ENCODE measurements at places on chromosomes 7 and 10.

GRCh38 chr10:4514445-4515108 is 311.4 kb upstream of the AKR1E2 start:
- DNase-seq: no peak

DNA sequence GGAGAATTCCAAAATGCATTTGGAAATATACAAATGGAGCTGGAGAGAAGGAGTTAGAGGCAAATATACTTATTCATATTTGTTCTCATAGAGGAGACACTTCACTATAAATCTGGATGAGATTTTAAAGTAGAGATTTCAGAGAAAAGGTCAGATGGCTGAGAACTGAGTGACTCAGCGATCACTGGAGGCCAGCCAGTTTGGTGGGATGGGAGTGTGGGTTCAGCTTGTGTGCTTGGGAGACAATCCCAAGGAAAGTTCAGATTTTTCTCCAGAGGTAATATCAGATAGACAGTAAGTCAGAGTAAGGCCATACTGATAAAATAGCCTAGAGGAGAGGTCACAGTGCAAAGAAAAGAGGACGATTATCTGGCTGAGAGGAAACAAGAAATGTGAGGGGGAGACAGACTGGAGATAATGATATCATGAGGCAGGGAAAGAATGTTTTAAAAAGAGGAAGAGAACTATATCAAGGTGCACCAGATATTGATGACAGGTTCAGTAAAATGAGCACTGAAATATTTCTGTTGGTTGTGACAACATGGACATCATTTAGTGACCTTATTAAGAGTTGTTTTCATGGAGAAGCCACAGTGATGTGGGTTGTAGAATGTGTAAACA is 67.0 kb downstream of the MDFIC start:
- DNase-seq: no peak

- DNase-seq: no peak
These were observed 27.5 kb downstream of the LRGUK start for GRCh38 chr7:134154581-134155130.

GRCh38 chr10:98611436-98611835 is 164.7 kb upstream of the HPS1 start:
- no peak for DNase-seq

- no peak for DNase-seq
These were observed 26.4 kb downstream of the C10orf71 start for GRCh38 chr10:49325131-49325915.

- no peak for DNase-seq
These were observed 7.9 kb upstream of the NKX2-3 start for GRCh38 chr10:99524736-99525380.

DNA sequence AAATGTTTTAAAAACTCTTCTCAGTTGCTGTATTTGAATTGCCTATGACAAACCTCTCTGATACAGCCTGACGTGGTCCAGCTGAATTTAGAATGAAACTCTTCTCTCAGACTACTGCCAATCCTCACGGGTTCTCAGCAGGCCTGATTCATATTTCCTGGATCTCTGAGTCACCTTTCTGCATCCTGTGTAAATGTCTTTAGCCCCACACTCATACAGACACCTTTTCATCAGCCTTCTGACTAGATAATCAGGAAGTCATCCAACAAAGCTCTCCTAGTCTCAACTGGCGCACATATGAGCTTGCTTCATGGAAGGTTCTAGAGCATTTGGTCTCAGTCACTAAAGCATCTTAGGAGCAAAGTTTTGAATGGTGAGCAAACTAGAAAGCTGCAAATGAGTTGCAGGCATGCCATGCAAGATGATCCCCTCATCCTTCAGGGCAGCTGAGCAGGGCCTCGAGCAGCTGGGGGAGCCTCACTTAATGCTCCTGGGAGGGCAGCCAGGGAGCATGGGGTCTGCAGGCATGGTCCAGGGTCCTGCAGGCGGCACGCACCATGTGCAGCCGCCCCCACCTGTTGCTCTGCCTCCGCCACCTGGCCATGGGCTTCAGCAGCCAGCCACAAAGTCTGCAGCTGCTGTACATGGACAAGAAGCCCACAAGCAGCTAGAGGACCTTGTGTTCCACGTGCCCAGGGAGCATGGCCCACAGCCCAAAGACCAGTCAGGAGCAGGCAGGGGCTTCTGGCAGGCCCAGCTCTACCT is 182.8 kb downstream of the ARHGAP12 start:
- no peak for DNase-seq

GRCh38 chr7:153245809-153246208 is 486.3 kb downstream of the ACTR3B start:
- no peak for DNase-seq

GRCh38 chr7:18087026-18087686 is 59.5 kb upstream of the PRPS1L1 start:
- no peak for DNase-seq

- no peak for DNase-seq
These were observed 205.4 kb downstream of the ZMYND11 start for GRCh38 chr10:340646-341045.

DNA sequence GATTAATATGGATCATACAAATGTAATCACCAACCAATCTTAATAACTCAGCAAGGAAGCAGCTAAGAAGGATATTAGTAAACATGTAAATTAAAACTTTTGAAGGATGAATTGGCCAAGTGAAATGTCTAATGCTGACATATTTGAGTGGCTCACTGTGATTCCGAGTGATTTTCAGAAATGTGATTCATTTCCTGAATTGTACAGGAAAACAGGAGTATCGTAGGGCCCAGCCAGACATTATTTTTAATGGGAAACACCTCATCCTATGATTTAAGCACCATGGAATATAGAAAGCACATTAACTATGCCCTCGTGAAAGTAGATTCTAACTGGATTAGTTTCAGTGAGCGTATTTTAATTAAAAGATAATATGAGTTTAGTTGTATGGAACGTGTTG is 82.3 kb downstream of the LHFPL3 start:
- DNase-seq: no peak

DNA sequence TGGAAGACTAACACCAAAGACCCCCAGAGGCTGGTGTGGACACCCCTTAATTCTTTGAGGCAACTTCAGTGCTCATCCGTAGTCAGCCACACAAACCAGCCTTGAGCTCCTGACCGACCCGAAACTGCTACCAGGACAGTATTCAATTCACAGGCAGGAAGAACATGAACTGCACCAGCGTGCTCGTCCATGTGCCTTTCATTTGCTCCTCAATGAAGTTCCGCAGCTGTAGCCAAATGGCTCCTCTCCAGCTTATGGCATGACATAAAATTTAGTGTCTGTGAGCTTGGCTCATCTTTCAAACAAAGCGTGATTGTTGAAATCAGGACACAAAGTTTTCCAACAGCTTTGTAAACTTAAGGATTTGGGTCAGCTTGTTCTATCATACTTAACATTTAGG is 144.1 kb upstream of the FAM171A1 start:
- DNase-seq: no peak

DNA sequence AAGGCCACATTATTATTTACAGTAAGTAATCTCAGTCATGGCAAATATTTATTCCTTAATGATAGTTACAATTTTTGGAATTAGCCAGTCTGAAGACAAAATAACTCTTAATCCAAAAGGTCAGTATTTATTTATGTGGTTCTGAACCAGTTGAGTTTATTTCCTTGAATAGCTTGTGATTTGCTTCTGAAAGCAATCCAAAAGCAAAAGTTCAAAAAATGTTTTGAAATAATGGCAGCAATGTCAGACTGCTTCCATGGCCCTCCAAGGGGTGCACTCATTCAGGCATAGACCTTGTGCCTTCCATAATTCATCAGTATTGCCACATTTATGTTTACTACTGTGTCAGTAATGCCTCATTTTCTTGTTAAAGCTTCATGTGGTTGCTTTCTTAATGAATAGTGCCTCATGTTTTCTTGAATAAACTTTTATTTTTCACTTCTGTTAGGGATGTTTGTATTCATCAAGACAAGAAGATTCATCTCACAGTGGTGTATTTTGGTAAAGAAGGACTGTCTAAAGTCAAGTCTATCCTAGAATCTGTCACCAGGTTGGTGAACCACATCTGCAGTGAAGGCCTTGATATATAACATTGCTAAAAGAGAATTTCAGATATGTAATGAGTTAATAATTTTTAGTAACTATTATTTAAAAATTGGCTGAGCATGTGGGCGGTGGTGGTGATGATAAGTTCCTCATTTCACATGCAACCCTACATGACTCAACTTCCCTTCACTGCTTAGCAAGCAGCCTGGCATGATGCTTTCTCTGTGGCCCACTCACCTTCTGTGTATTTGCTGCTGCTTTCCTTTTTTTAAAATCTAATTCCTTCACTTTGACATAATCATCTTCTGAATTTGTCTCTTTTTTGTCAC is 22.0 kb downstream of the CSGALNACT2 start:
- no peak for DNase-seq

GRCh38 chr7:132256721-132257212 is 319.5 kb downstream of the PLXNA4 start:
- no peak for DNase-seq

- DNase-seq: no peak
These were observed 281.7 kb downstream of the NEBL start for GRCh38 chr10:20615395-20615794.

GRCh38 chr10:104034401-104035193 is 51.1 kb downstream of the COL17A1 start:
- DNase-seq: no peak

DNA sequence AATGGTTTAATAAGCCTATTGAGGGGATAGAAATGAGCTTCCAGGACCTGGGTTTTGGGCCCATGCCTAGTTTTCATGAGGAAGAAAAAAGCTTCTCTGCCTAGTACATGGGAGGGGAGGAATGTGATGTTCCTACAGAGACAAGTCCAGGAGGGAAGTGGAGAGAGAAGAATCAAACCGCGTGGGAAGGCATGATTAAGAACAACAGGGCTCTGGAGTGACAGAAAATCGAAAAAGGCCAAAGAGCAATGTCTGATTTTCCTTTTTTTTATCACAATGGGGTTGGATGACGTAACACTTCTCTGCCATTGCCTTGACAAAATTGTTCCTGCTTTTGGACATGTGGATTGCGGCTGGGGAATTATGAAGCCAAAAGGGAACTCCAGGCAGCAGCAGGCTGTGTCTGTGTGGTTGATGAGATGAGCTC is 258.6 kb downstream of the CXCL12 start:
- DNase-seq: no peak

DNA sequence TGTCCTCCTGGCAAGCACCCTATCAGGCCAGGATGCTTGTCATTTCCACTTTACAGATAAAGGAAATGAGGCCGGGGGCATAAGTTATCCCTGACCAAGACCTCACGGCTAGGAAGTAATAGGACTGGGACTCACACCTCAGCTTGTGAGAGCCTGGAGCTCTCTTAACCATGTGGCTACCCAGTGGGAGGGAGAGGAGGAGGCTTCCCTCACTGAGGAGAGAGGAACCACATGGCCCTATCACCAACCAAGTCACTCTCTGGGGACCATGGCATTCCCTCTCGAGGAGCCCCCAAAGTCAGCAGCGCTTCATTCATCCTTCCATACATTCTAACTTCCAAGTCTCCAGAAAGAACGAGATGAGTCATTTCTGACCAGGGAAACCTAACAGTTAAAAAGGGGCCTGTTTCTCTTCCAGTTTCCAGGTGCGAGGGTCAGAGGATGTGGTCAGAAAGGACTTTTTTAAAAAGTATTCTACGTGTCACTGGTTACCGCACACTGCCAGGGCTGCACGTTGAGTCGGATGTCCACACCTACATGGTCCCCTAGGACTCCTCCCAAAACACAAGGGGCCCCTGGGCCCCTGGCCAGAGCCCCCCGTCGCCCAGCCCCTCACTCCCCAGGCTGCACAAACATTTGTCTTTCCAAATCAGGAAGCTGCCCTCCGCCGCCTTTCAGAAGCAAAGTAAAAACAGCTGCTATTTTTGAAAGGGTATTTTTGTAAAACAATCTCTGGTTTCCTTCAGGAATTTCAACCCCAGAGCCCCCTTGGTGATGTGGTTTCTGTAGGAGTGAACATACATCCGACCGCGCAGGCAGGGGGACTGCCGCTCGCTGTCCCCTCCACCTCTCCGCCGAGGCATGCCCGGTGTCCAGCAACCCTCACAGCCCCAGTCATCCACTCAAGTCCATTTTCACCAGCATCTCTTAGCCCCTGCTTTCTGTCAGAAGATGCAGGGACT is 128.2 kb upstream of the CHST15 start:
- no peak for DNase-seq

DNA sequence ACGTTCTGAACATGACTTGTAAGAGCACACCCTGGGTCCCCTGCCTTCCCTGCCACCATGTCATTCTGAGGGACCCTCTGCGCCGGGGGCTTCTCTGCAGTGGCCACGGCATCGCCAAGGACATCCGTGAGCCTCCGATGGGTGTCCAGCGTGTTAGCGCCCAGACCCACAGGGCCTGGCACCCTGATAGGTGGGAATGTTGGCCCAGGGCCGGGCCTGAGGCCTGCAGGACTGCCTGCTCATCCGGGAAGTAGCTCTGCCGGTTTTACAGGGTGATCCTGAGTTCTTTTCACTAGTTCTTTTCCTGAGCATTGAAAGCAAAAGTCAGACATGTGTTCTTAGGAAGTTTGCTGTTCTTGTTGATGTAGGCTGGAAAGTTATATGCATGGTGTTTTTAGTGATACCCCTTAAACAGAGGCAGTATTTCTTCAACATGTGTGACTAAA is 54.5 kb downstream of the WDR37 start:
- no peak for DNase-seq

GRCh38 chr10:122407375-122408125 is 33.0 kb downstream of the PLEKHA1 start:
- no peak for DNase-seq

GRCh38 chr7:24854866-24855265 is 97.6 kb upstream of the GSDME start:
- DNase-seq: no peak
